ENCODE measurements at places on chromosomes 7 and 10.

DNA sequence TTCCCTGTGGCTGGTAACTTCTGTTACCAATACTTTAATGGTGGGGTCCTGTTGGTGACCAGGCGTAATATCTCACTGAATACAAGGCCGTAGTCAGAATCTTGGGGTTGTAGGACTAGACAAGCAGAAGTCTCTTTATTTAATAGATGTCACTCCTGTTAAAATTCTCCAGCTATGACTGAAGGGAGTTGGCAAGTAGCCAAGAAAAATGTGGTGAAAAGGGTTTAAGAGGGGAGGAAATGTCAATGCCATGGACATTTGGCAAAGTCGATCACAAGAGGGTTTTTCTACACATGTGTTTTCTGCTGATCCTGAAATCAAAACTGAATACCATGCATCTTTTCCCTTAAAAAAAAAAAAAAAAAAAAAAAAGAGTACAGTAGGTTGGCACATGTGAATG, 533.5 kb downstream of the AUTS2 start:
- peak; percentile 49 for DNase-seq

DNA sequence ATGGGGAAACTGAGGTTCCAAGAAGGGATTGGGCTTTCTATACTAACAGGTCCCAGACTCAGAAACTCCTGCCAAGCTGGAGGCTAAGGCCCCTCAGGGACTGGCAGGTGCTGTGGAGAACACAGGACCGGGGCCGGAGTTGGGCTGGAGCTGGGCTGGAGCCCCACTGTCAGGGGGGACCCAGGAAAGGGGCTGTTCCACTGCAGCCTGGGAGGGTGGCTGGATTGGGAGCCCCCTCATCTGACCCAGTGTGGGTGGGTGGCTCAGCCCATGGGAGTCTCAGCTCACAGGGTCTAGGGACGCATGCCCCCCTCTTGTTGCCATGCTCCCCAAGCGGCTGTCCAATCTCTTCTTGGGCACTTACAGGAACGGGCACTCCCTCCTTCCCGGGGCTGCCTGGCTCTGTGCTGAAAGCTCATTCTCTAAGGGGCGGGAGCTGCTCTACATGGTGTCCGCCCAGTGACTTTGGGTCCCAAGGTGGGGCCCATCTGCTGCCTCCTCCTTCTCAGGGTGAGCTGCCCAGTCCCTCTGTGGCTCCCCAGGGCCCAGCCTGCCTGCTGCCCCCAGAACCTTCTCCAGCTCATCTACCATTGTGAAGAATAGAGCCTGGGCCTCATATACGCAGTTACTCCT, 126.5 kb downstream of the MYL10 start:
- no peak for DNase-seq

GRCh38 chr10:58152673-58153263, 114.9 kb downstream of the IPMK start:
- peak; percentile 16 for DNase-seq

GRCh38 chr10:67815571-67816059, 22.4 kb downstream of the DNAJC12 start:
- DNase-seq = no peak

- DNase-seq = no peak
Observed at GRCh38 chr7:33941418-33941817, 36.1 kb downstream of the BMPER start.

GRCh38 chr10:55232553-55232952, 431.5 kb upstream of the PCDH15 start:
- no peak for DNase-seq

DNA sequence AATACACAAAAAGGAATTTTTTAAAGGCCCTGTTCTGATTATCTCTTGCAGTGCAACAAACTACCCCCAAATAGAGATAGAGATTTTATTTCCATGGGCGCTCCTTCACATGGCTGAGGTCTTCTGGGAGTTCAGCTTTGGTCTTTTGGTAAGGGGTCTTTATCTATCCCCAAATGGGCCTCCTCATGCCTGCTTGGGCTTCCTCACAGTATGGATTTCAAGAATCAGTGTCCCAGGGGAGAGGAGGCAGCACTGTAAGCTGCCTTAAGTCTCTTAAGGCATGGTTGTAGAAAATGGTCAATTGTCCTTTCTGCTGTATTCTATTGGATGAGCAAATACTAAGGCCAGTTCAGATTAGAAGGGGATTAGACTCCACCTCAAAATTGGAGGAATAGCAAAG, 966.2 kb downstream of the TYW1 start:
- no peak for DNase-seq
